Kasumi-1 (cell line): ENCODE measurements at places on chromosomes 3 and 15.

DNA sequence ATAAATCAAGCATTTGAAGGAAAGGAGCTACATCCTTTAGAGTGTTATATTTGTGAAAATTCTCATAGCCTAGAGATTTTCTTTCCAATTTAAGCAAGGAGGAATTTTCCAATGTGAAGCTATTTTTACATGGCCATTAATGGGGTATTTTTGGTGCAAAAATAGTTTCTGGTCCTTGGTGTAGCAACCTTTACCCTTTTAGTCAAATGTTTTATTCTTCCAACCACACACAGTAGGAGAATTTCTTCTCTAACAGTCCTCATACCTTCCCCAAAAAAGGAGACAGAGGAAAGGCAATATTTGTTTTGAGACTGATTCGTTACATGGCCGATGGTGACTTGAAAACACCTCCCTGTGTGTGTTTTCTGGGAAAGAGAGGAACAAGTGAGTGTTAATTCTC is 261.2 kb downstream of the PTPRG start:
- no peak for DNase-seq

DNA sequence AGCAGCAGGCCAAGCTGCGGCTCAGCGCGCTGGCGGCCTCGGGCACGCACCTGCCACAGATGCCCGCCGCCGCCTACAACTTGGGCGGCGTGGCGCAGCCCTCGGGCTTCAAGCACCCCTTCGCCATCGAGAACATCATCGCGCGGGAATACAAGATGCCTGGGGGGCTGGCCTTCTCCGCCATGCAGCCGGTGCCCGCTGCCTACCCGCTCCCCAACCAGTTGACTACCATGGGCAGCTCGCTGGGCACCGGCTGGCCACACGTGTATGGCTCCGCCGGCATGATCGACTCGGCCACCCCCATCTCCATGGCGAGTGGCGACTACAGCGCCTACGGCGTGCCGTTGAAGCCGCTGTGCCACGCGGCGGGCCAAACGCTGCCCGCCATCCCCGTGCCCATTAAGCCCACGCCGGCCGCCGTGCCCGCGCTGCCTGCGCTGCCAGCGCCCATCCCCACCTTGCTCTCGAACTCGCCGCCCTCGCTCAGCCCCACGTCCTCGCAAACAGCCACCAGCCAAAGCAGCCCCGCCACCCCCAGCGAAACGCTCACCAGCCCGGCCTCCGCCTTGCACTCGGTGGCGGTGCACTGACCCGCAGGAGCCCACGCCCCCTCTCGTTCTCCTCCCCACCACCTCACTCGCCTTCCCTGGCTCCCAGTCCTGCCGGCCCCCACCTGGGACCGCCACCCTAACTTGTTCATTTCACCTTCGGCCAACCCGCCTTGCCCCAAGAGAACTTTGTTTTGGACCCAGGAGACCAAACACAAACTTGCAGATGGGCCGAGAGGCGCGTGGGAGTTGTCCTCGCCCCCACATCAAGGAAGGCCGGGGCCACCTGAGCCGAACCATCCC is 1.5 kb downstream of the FOXB1 start:
- no peak for DNase-seq

- no peak for DNase-seq
Observed at GRCh38 chr3:188365988-188366698, 212.2 kb downstream of the LPP start.

DNA sequence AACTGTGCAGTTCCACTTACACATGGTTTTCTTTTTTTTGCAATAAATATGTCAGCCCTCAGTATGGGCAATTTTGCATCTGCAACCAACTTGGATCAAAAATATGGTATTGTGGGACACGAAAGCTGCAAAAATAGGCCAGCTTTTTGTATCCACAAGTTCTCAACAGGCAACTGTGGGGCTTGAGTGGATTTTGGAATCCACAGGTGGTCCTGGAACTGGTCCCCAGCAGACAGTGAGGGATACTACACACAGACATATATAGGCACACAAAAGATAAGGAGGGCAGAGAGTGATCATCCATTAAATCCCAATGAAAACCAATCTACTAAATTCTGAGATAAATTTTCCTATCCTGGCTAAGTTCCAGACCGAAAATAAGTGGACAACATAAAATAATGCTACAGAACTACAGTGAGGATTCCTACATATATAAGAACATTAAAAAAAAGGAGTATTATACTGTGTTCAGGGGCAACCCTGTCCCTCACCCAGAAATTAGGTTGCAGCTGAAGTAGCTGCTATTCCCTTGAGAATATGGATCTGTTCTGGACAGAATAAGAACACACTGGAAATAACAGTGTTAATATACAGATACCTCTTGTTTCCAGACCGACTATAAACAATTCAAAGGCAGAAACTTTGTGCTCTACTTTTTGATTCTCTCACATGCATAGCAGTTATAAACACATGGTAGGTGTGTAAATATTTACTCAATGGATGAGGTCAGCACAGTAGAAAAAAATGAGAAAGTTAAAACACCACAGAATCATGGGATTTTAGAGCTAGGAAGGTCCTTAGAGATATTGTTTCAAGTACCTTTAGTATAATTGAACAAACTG is 25.4 kb downstream of the DENND4A start:
- no peak for DNase-seq

GRCh38 chr3:122661633-122662032 is 19.0 kb upstream of the PARP14 start:
- no peak for DNase-seq
